Activated naive CD4-positive, alpha-beta T cell (primary cell): ENCODE measurements at places on chromosomes 1 and 21.

DNA sequence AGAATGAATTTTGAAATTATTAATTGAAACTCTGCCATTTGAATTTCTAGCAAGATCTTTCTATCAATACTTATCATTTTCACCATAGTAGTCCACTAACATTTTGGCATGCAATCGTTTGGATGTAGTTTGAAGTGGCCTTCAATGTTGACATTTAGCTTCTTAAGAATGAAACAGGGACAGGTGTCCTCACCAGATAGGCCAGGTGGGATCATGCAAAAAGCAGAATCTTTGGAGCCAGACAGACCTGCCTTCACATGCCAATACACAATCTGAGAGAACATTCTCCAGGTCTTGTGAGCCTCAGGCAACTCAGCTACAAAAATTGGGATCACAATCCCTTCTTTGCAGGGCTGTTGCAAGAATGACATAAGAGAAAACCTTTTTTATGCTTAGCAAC lies 18.3 kb upstream of the HSPA13 start:
- no peak for DNase-seq

DNA sequence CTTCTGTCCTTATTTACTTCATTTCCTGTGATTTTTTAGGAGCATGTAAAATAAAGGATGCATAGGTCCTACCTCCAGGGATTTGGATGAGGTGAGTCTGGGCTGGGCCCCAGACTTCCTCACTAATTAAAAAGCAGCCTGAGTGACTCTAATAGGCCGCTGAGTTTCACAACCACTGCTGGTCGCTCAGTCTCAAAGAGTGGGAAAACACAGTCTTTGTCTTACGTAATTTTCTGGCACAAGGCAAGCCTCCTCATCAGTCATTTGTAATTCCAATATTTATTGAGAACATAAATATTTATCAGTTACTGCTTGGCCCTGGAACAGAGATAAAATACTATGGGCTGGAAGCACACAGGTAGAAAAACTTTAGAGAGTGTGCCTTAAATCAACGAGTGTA lies 195.4 kb upstream of the RUNX1 start:
- DNase-seq = no peak

- DNase-seq = no peak
These were observed 46.8 kb downstream of the UBR4 start for GRCh38 chr1:19163261-19163660.

- no peak for DNase-seq
These were observed 36.7 kb upstream of the HP1BP3 start for GRCh38 chr1:20823845-20824244.

- DNase-seq = no peak
These were observed at the start of gene PLPPR4 for GRCh38 chr1:99264201-99265021. TSS of gene PLPPR4 (plus strand) at chr1:99264492. CDS start at chr1:99264594, 102 bp downstream.

DNA sequence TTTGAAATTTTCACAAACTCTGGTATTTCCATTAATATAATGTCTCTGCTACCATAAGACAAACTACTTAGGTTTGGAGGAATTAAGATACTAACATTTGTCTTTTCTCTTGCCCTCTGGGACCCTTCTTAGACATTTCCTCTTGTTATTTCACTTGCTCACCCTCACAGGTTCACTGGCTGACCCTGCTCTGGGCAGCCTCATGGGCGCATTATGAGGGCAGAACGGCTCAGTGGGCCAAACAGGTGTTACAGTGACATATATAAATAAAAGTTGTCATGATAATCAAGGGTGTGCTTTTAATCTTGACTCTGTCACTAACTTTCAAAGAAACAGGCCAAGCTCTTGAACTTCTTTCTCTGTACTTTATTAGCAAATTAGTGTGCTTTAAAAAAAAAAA lies 46.5 kb downstream of the ZNHIT6 start:
- DNase-seq = no peak

GRCh38 chr1:31799895-31800673 lies 15.7 kb downstream of the SPOCD1 start:
- DNase-seq = no peak
